Uterine smooth muscle cell (primary cell): ENCODE measurements at places on chromosomes 3 and 15. TPM values are rescaled to one million over a fixed set of nuclear protein-coding genes. Genes with fewer than 3 reads are reported as not detected.

COL6A5 gene
- under 0.01 TPM in 1 of 2 replicates, not detected in the other for total RNA-seq

BFSP2 gene
- total RNA-seq: not detected in 2 replicates

SELENOT gene
- 149 and 263 TPM in 2 replicates for total RNA-seq

NXPE3 gene
- 25.2 and 34.0 TPM in 2 replicates for total RNA-seq

CACNA2D2 gene
- under 0.01 TPM in 2 replicates for total RNA-seq

ARGFX gene
- total RNA-seq: not detected in 2 replicates

FOXB1 gene
- total RNA-seq: under 0.01 TPM in 1 of 2 replicates, not detected in the other
